ENCODE measurements at places on chromosomes 1 and 21. TPM values are rescaled to one million over a fixed set of nuclear protein-coding genes. Genes with fewer than 3 reads are reported as not detected.

DNA sequence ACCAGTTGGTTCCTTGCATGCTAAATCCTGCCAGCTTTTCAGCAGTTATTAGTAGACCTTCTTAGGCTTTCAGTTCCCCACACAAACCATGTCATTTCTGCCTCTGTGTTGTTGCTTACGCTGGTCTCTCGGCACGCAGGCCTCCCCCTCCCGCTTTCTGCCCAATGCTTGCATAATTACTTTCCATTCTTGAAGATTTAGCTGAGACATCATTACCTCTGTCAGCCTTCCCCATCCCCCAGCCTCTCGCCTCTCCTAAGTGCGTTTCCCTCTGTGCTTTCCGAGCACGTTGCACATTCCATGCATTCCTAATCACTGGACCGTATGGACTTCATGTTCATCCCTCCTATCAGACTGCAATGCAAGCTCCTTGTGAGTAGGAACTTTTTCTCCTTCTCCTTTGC, 26.8 kb downstream of the TSHB start:
- H3K4me1 ChIP-seq = peaks cover 3% of the 10 kb centered on the region
- no peaks in the 10 kb centered on the region for H3K27me3 ChIP-seq
- no peak for DNase-seq
- H3K27ac ChIP-seq = no peak overlapping the region
- H3K4me3 ChIP-seq = no peak overlapping the region

- H3K4me1 ChIP-seq = no peaks in the 10 kb centered on the region
- H3K36me3 ChIP-seq = no peaks in the 10 kb centered on the region
- H3K27me3 ChIP-seq = peaks cover 16% of the 10 kb centered on the region
- no peak overlapping the region for H3K27ac ChIP-seq
- no peak overlapping the region for H3K4me3 ChIP-seq
Observed at GRCh38 chr1:153072806-153073726, 1.7 kb upstream of the SPRR2B start.

DNA sequence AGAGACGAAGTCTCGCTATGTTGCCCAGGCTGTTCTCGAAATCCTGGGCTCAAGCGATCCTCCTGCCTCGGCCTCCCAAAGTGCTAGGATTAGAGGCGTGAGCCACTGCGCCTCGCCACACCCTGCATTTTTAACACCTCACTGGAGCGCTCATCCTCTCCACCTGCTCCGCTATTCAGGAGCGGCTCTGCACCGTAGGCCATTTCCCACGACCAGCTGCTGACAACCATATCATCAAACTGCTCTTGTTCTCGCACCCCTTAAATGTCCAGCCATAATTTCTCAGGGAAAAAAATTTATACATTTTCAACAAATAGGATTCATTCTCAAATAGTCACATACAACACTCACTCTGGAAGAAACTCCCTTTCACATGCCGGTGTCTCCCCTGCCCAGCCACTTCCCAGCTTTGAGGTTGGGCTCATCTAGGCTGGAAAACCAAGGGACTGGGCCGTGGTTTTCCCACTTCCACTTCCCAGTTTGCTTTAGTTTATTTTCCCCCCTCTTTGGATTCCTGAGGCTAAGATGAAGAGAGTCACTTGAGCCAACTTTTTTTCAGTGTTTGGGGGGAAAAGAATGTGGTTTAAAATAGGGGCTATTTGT, 639 bp upstream of the IPO9 start:
- peaks cover 33% of the 10 kb centered on the region for H3K4me1 ChIP-seq
- H3K36me3 ChIP-seq = peaks cover 26% of the 10 kb centered on the region
- H3K27me3 ChIP-seq = no peaks in the 10 kb centered on the region
- H3K4me3 ChIP-seq = peak overlapping the region; percentile 97
- H3K27ac ChIP-seq = peak overlapping the region; percentile 99

The SLC44A5 gene
- 0.28 TPM for total RNA-seq

DNA sequence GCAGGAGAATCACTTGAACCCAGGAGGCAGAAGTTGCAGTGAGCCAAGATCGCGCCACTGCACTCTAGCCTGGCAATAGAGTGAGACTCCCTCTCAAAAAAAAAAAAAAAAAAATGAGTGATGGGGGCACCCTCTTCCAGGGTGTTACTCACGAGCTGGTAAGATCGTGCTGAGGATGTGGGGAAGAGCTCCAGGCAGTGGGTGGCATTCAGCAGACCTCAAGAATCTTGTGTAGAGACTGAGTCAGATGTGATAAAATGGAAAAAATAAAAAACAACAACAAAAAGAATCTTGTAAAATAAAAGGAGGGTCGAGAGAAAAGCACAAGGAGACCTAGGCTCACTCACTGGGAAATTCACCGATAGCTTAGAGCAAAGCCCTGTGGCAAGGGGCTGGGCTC, 38.5 kb downstream of the EPHA2 start:
- no peak overlapping the region for H3K27ac ChIP-seq
- H3K36me3 ChIP-seq = no peaks in the 10 kb centered on the region
- H3K4me3 ChIP-seq = no peak overlapping the region
- no peak for DNase-seq
- H3K27me3 ChIP-seq = no peaks in the 10 kb centered on the region
- H3K4me1 ChIP-seq = no peaks in the 10 kb centered on the region

DNA sequence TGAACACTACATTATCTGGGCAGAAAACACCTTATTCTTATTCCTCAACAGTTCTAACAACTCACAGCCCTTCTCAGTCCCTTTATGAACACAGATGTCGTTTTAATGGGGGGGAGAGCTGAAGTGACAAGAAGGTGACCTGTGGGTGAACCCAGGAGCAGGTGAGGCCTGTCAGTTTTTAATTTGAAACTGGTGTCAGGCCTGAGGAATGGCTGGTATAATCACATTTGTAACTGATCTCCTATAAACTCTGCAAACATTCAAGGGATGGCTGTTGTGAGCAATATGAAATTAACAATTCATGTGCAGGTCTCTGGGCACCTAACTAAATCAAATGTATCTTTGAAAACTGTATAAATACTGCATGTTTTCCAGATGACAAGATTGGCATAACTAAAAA, 362.1 kb upstream of the NR5A2 start:
- H3K4me1 ChIP-seq = no peaks in the 10 kb centered on the region
- no peak overlapping the region for H3K27ac ChIP-seq
- H3K36me3 ChIP-seq = no peaks in the 10 kb centered on the region
- DNase-seq = no peak
- no peak overlapping the region for H3K4me3 ChIP-seq
- peaks cover 7% of the 10 kb centered on the region for H3K27me3 ChIP-seq

The KRTAP6-1 gene
- not detected for total RNA-seq

DNA sequence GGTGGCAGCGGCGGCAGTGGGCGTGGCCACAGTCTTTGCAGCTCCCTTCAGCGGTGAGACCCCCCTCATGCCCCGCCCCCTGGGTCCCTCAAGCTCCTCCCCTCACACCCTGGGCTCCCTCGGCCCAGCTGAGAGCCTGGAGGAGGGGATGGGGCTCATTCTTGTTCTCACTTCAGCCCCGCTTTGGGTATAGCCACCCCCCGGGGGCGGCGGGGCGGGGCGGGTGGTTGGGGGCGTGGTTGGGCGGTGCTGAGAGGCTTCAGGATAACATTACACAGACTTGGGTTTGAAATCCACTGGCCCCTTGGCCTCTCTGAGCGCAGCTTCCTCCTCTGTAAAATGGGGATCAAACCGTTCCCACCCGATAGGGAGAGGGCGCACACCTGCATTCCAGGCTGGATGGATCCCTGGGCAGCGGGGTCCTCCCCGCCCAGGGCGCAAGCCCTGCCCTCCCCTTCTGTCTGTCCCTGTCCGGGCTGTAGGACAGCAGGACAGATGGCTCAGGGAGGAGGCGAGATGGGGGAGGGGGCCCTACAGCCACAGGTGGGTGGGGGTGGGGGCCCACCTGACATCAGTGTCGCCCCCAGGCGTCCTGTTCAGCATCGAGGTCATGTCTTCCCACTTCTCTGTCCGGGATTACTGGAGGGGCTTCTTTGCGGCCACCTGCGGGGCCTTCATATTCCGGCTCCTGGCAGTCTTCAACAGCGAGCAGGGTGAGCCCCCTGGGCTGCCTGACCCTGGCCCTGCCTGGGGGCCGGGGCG, 5.1 kb downstream of the CLCNKA start:
- no peaks in the 10 kb centered on the region for H3K36me3 ChIP-seq
- H3K4me1 ChIP-seq = peaks cover 3% of the 10 kb centered on the region
- no peak overlapping the region for H3K4me3 ChIP-seq
- H3K27ac ChIP-seq = no peak overlapping the region

- no peaks in the 10 kb centered on the region for H3K36me3 ChIP-seq
- no peaks in the 10 kb centered on the region for H3K4me1 ChIP-seq
- H3K27me3 ChIP-seq = no peaks in the 10 kb centered on the region
- no peak for DNase-seq
- H3K4me3 ChIP-seq = no peak overlapping the region
Observed at GRCh38 chr1:216168546-216168945, 254.7 kb downstream of the USH2A start.

DNA sequence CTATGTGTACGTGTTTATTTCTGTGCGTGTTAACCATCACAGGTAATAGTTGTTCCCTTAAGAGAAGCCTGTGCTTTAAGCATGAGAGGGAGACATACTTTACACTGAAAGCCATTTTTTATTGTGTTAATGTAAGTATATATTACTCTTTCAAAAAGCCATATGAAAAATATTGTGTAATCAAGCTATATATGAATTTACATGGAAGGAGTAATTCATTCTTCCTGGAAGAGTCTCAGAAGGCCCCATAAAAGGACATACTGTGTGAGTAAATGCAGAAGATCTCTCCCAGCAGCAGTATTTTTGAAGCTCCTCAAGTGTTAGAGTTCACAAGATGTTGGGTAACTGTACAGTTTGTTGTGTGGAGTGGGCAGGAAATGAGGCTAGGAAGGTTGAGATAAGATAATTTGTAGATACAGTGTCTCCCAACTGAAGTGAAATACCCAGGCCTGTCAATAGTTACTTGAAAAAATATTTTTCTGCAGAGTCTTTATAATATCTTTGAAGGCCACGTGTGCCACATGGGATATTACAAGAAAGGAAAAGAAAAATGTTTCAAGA, 138.3 kb downstream of the PTGER3 start:
- no peak overlapping the region for H3K4me3 ChIP-seq
- H3K36me3 ChIP-seq = no peaks in the 10 kb centered on the region
- DNase-seq = no peak
- no peaks in the 10 kb centered on the region for H3K27me3 ChIP-seq
- no peak overlapping the region for H3K27ac ChIP-seq

- H3K27me3 ChIP-seq = no peaks in the 10 kb centered on the region
- no peak for DNase-seq
- H3K4me1 ChIP-seq = peaks cover 4% of the 10 kb centered on the region
- no peak overlapping the region for H3K4me3 ChIP-seq
- peaks cover 3% of the 10 kb centered on the region for H3K36me3 ChIP-seq
Observed at GRCh38 chr21:36212513-36212780, 55.8 kb downstream of the DOP1B start.

DNA sequence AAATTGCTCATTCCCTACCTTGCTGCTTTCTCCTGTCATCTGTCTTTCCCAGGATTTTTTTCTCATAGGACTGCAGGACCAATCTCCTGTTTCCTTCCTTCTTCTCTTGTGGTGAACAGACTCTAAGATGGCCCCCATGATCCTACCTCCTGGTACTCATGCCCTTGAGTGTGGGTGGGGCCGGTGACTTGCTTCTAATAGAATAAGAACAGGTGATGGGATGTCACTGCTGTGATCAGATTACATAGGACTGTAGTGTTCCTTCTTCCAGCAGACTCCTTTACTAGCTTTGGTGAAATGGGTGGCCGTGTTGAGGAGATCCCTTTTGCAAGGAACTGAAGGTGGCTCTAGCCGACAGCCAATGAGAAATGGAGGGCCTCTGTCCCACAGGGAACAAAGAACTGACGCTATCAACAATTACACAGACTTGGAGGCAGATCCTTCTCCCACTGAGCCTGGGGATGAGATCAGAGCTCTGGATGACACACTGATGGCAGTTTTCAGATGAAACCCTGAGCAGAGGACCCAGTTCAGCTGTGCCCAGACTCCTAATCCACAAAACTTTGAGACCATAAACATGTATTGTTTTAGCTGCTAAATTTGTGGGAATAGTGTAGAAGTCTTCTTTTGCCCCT, 7.5 kb downstream of the GSTM3 start:
- H3K4me1 ChIP-seq = no peaks in the 10 kb centered on the region
- peaks cover 3% of the 10 kb centered on the region for H3K36me3 ChIP-seq
- no peak overlapping the region for H3K4me3 ChIP-seq
- peaks cover 10% of the 10 kb centered on the region for H3K27me3 ChIP-seq
- no peak for DNase-seq

DNA sequence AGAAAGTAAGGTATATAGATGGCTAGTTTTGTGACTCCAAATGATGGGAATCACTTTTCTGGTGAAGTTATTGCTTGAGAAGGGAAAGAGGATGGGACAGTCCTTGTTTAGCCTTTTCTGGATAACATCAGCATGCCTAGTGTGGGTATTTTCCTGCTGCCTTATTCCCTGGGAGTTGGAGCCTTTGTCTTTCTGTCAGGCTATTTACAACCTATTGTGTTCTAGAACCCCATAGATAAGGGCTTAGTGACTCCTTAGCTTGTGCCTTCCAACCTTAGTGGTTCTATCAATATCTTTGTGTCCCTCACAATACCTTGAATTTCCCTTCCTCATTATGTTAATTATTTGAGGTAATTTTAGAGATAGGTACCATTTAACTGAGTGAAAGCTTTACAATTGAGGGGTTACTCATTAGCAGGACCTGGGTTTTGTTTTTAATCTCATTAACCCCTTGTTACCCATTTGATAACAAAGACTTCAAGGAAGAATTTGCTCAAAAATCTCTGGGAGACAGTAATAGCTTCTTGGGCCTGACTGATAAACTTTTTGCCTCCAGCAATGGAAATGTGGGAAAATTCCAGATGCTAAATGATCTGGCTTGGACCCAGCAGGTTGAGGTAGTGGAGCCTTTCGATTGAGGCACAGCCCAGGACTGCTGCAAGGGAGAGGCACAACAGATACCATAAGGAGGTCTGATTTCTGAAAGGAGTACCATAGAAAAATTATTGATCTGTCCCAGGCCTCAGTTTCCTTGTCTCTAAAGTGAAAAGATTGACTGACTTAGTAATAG, 49.0 kb downstream of the CACHD1 start:
- no peaks in the 10 kb centered on the region for H3K36me3 ChIP-seq
- H3K27ac ChIP-seq = no peak overlapping the region
- no peak overlapping the region for H3K4me3 ChIP-seq
- H3K27me3 ChIP-seq = no peaks in the 10 kb centered on the region
- no peak for DNase-seq
- H3K4me1 ChIP-seq = peaks cover 13% of the 10 kb centered on the region

DNA sequence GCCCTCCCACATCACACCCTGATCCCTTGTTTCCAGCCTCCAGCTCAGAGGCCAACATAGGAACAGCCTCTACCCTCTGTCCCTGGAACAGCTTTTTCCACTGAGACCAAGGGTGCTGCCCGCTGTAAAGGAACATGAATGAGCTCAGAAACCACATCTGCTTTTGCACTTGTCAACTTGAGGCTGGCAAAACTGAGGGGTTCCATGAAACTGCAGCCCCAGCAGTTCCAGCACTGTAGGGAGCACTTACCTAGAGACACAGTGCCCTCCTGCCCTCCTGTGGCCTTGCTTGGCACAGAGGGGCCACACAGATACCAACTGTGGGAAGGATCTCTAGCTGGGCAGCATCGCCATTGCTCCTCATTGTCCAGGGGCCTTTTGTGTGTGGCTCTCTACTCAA, 51.7 kb downstream of the ITPKB start:
- H3K27me3 ChIP-seq = no peaks in the 10 kb centered on the region
- DNase-seq = peak; percentile 61
- peaks cover 70% of the 10 kb centered on the region for H3K36me3 ChIP-seq
- H3K4me1 ChIP-seq = peaks cover 100% of the 10 kb centered on the region
- peak overlapping the region; percentile 14 for H3K4me3 ChIP-seq
- peak overlapping the region; percentile 98 for H3K27ac ChIP-seq

GRCh38 chr1:87246436-87246835, 82.2 kb upstream of the LMO4 start:
- H3K27me3 ChIP-seq = peaks cover 7% of the 10 kb centered on the region
- no peaks in the 10 kb centered on the region for H3K36me3 ChIP-seq
- DNase-seq = no peak
- no peak overlapping the region for H3K27ac ChIP-seq

The ADAM30 gene
- total RNA-seq = not detected

The KRTAP20-2 gene
- total RNA-seq = not detected

All from activated naive CD8-positive, alpha-beta T cell treated with anti-CD3 and anti-CD28 coated beads for 36 hours (primary cell).